ENCODE measurements at places on chromosomes 7 and 10.

- no peak for DNase-seq
These were observed 25.7 kb downstream of the COG5 start for GRCh38 chr7:107538001-107538400.

GRCh38 chr10:16909271-16909767 is 92.1 kb upstream of the RSU1 start:
- DNase-seq: no peak

- DNase-seq: no peak
These were observed 86.6 kb downstream of the WDFY4 start for GRCh38 chr10:48771234-48771633.

GRCh38 chr7:108099713-108100112 is 30.4 kb downstream of the LAMB4 start:
- no peak for DNase-seq

DNA sequence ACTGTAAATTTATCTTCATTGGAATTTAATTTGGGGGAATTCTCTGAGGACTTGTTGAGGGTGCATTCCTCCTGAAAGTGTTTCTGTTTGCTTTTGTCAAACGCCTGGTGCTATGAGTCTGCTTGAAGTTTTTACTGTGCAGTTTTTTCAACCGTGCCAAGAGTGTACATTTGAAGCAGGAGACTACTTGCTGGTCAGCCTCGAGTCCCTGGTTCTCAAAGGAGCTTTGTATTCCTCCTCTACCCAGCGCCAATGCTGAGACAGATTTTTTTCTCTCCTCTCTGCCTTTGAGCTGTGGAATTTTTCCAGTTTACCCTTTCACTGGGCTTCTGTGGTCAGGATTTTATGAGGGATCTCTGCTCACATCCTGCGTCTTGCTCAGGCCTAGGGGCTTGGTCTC is 62.1 kb downstream of the NPY start:
- DNase-seq: no peak

DNA sequence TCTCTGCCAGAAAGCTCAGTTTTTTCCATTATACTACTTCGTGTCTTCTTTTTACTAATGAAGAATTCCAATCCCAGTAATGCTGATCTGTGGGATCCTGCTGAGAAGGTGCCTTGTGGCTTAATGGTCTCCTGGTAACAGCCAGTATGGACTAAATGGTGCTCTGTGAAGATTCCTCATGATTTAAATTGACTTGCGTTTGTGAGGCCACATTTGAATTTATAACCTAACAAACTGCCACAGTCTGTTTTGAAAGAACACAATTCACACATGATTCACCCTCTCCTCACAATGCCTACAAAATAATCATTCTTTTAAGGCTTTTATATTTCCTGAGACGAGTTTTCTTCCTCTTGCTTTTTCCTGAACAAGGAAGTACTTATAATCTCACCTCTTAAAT is 140.0 kb downstream of the MBL2 start:
- no peak for DNase-seq

GRCh38 chr7:51802718-51803117 is 486.1 kb upstream of the COBL start:
- DNase-seq: no peak

DNA sequence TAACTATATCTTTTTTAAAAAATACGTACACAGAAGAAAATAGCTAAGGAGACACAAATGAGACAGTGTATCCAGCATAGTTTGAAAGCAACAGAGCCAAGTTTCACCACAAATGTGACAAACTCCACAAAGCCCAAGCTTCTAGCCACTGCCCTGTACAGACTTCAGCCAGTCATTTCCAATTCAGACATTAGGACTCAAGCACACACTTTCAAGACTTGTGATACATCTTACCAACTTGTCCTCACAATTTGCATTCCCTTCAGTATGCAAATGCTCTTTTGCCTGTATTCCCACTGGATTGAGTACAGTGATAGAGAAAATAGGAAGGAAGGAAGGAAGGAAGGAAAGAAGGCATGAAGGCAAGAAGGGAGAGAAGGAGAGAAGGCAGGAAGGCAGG is 510.4 kb downstream of the KCNMA1 start:
- DNase-seq: no peak

GRCh38 chr10:560314-560992 is 129.0 kb downstream of the DIP2C start:
- DNase-seq: no peak

DNA sequence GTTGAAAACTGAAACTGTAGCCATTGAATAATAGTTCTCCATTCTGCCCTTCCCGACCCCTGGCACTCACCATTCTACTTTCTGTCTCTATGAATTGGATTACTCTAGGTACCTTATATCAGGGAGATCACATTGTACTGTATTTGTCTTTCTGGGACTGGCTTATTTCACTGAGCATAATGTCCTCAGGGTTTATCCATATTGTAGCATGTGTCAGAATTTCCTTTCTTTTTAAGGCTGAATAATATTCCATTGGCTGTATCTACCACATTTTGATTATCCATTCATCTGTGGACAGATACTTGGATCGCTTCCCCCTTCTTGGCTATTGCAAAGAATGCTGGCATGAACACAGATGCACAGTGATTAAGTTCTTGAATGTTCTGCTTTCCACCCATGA is 107.4 kb downstream of the CDH23 start:
- DNase-seq: no peak

Measured in anterior cingulate cortex (tissue), 58 donors.